Colonic mucosa (tissue), 4 donors: ENCODE measurements at places on chromosomes 2 and 18.

DNA sequence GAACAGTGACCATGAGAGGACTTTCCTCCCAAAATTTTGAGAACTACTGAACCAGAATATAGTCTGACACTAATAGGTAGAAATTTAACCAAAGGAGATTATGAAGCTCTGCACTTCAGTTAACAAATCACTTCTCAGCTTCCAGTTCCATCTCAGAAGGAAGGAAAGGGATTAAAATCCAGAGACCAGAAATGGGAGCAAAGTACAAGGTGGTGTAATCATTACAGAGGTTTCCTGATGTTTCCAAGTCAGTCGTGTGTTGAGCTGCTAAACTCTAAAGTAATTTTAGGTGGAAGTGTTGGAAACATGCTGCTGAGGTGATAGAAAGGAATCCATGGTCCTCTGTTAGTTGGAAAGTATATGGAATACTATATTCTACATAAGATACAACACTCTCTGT is 10.8 kb downstream of the TYMS start:
- no peak for DNase-seq

DNA sequence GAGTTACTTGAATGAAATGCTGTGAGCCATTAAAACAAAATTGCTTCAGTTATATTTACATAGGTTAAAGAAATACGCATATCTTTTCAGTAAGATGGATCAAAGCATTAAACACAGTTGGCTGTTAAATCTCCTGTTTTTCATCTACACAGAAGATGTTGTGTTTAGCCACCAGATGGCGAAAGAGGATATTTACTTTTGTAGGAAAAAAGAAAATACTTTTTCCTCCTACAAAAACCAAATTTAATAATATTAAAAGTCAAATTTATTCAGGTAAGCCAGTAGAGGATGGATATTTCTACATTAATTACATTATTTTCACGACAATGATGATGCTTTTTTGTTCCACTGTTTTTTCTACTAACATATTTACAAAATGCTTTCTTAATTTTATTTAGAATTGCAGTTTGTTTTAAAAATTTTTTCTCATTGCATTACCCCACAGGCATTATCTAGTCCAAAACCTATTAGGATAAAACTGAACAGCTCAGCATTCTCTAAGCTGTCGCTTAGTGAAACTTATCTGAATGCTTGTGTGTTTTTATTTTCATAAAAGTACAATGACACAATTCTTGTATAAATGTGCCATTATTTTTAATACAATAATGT is 173.7 kb downstream of the ASXL3 start:
- no peak for DNase-seq

- no peak for DNase-seq
Observed at GRCh38 chr2:34349527-34349926, 750.4 kb upstream of the FAM98A start.

GRCh38 chr2:40558761-40559160 is 106.9 kb upstream of the SLC8A1 start:
- DNase-seq: no peak

GRCh38 chr2:42953216-42953615 is 160.8 kb upstream of the HAAO start:
- DNase-seq: no peak

DNA sequence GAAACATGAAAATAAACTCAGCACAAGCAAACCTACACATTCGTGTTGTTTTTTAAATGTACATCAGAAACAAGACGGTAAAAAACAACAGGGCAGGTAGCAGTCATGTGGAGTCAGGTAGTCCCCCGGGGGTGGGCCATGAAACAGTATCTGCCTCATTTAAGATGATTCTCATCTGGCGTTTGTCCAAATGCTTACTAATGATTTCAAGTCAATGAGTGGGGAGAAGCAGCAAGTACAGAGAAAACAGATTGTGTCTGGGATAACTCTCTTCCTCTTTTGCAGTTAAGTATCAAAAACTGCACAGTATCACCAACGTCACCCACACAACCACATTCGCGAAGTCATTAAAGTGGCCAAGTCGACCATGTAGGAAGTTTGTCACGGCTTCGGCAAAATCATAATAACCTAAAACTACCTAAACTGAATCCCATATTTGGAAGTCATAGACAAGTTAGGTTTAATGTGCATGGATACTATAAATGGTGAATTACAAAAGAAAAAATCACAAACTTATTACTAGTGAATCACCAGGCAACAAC is 1.3 kb downstream of the LAPTM4A start:
- peak; percentile 46 for DNase-seq

DNA sequence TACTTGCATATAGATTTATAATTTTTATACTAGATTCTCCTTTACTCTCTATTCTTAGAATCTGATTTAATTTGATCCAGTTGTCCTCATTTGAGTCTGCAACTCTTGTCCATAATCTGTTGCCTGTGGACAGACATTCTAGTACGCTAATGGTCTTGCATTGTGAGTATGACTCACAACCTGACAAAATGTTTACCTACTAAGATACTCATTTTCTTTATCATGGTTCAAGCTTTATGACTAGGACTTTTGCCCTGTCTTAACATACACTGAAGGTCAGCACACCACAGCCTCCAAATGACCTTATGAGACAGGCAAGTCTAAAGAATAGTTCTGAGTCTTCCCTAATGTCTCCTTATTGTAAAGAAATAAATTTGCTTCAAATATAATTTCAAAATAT is 142.3 kb upstream of the CDH7 start:
- DNase-seq: no peak
